Spinal cord (tissue), 10 donors: ENCODE measurements at places on chromosomes 6 and 20. TPM values are rescaled to one million over a fixed set of nuclear protein-coding genes. Genes with fewer than 3 reads are reported as not detected.

RSPO3 gene
- 3.9 TPM for total RNA-seq

NHLRC1 gene
- total RNA-seq: 3.5 TPM

LHFPL5 gene
- 0.79 TPM for total RNA-seq

CRIP3 gene
- total RNA-seq: 5.7 TPM

LRRC73 gene
- total RNA-seq: 3.2 TPM

MEP1A gene
- total RNA-seq: 0.06 TPM

SRMS gene
- total RNA-seq: not detected

HLA-F gene
- total RNA-seq: 8.9 TPM

PRR18 gene
- 5.3 TPM for total RNA-seq

IPCEF1 gene
- total RNA-seq: 11.8 TPM

SOBP gene
- 30.0 TPM for total RNA-seq

DACT2 gene
- total RNA-seq: 11.7 TPM
